A673 (cell line): ENCODE measurements at places on chromosomes 12 and 14.

DNA sequence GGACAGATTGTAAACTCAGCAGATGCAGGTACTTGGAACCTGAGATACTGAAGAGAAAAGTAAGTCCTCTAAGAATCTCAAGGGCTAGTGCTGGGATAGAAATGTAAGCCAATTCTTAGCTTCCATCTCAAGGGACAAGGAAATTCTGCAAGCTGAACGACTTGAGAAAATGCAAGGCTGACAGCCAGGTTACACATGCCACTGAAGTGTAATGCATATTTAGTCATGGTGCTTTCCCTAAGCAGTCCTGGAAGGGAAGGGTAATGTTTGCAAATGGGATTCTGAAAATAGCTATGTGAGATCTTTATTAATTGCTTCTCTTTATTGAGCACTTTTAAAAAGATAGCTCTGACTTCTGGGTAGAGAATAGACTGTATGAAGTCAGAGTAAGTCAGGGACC, 402.7 kb upstream of the SEL1L start:
- DNase-seq: no peak

DNA sequence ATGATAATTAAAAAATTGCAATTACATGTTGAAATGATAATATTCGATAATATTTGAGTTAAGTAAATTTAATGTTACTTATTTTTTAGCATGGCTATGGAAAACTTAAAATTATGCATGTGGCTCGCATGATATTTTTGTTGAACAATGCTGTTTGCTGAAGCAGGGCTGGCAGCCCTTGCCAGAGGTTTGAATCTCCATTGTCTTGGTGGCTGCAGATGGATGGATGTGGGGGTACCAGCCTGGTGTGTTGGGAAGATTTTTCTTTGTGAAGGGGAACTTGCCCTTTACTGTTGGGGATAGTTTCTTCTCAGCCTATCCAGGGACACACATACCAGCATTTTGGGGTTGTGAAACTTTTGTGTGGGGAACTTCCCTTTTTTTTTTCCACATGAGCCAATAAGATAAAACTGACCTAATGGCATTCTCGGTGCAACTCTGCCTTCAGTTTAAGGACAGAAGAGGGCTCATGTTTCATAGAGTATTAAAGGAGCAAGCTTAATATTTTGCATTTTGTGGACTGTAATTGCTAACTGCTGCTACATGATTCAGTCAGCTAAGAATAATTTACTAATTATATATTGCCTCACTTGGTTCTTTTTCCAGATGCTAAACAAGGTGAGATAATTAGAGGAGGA, 8.8 kb downstream of the RASSF3 start:
- peak; percentile 45 for DNase-seq

GRCh38 chr14:102819747-102820330, 42.6 kb downstream of the TRAF3 start:
- peak; percentile 33 for DNase-seq

- DNase-seq: peak; percentile 45
Observed at GRCh38 chr14:54278087-54278486, 118.7 kb upstream of the CDKN3 start.

- no peak for DNase-seq
Observed at GRCh38 chr12:110597885-110598284, 14.8 kb upstream of the PPTC7 start.

DNA sequence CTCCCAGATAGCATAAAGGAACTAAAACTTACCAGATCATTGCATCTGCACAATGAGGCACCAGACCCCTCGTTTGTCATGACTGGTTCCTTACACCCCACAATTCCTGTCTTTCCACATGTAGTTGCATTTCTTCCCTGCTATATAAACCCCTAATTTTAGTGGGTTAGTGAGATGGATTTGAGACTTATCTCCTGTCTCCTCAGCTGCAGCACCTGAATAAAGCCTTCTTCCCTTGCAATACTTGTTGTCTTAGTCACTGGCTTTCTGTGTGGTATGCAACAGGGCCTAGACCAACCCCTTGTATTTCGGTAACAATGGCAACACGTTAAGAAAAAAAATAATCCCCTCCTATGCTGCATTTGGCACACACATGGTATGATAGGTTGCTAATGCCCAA, 13.0 kb downstream of the NUP37 start:
- DNase-seq: no peak

DNA sequence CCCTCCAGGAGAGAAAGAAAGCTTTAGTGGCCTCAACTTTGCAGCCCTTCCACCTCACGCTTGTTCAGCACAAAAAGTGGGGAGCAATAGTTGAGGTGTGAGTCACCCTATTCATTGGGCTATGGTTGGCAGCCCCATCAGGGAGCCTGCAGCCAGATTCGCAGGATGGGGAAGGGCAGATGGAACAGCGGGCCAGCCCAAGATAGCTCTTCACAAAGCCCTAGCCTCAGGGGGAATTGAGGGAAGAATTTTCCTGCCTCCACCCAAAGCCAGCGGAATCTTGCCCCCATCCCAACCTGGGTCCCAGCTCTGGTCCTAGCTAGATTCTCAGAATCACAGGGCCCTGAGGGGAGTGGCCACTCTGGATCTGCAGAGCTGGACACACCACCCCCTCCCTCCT, 3.6 kb upstream of the KRT5 start:
- DNase-seq: no peak

- no peak for DNase-seq
Observed at GRCh38 chr14:52735921-52736489, 6.0 kb downstream of the STYX start.

DNA sequence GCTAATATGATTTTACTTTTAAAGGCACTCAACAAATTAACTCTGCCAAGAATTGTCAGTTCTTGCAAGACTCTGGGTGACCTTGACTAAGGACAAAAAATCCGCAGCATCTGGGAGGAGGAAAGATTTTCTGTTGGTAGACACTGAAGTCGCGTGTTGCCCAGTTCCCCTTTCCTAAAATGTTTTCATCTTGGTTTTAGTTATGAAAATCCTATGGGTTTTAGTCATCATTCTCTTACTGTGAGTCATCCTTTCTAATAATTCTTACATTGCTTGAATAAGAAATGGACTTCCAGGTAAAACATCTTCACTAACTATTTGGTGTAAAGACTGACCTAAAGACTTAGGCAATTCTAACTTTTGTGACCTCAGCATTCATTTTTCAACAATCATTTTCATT, 9.1 kb downstream of the GSG1 start:
- DNase-seq: no peak

GRCh38 chr12:42560977-42561376, 28.6 kb downstream of the PRICKLE1 start:
- no peak for DNase-seq

DNA sequence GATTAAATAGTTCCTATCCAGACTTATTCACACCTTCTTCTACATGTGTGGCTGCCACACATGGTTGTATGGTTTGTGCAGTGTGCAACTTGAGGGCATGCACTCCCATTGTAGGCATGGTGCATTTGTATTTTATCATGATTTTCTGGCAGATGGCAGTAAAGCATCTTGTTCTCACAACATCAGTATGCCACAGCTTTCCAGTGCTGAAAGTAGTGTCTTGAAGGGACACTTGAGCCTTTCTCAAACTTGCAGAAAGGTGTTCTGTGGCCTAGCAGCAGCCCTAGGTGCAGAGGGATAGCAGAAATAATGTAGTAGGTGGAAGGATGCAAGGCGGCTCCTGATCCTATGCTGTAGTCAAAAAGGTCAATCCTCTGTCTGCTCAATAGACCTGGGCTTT, 72.9 kb downstream of the LMNTD1 start:
- no peak for DNase-seq

DNA sequence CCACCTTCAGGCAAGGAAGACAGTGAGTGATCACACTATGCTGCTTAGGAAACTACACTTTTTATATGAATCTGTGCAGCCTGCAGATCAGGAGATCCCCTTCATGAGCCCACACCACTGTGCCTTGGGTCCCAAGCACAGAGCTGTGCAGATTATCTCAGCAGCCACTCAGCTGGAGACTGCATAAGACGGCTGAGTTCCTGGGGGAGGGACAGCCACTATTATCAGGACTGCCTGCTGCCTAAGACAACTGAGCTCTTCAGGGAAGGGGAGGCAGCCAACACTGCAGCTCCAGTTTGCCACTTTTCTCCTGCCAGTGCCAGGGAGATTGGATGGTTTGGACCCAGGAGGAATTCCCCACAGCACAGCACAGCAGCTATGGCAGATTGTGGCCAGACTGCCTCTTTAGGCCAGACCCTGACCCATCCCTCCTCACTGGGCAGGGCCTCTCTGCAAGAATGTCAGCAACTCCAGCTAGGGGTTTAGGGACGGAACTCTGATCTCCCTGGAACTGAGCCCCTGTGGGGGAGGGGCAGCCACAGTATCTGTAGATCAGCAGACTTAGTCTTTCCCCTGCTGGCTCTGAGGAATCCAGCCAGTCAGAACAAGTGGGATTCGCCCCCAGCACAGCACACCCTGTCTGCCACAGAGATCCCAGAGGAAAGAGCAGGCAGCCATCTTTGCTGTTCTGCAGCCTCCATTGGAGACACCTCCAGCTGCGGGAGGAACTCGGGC, 141.3 kb downstream of the KLHL28 start:
- peak; percentile 57 for DNase-seq

GRCh38 chr12:103494051-103494733, 1.6 kb downstream of the C12orf42 start:
- DNase-seq: no peak

DNA sequence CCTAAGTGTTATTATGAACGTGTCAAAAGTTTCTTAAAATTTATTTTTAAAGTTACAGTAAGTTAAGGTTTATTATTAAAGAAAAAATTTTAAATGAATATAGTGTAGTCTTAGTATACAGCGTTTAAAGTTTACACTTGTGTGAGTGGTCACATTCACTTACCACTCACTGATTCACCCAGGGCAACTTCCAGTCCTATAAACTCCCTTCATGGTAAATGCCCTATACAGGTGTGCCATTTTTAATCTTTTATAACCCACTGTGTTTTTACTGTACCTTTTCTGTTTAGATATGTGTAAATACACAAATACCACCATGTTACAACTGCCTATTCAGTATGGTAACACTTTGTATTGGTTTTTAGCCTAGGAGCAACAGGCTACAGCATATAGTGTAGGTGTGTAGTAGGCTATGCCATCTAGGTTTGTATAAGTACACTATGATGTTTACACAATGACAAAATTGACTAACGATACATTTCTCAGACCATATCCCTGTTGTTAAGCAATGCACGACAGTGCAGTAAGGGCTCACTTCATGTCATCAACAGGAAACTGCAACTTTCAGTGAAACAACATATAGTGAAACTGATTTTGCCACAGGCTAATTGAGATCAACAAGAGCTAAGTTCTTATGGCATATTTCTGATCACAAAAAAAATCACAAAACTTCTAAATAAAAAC, 112.0 kb upstream of the TMCC3 start:
- no peak for DNase-seq

- peak; percentile 4 for DNase-seq
Observed at GRCh38 chr14:28879573-28879996, 113.0 kb downstream of the FOXG1 start.

- DNase-seq: no peak
Observed at GRCh38 chr12:74722709-74723108, 185.1 kb downstream of the ATXN7L3B start.

DNA sequence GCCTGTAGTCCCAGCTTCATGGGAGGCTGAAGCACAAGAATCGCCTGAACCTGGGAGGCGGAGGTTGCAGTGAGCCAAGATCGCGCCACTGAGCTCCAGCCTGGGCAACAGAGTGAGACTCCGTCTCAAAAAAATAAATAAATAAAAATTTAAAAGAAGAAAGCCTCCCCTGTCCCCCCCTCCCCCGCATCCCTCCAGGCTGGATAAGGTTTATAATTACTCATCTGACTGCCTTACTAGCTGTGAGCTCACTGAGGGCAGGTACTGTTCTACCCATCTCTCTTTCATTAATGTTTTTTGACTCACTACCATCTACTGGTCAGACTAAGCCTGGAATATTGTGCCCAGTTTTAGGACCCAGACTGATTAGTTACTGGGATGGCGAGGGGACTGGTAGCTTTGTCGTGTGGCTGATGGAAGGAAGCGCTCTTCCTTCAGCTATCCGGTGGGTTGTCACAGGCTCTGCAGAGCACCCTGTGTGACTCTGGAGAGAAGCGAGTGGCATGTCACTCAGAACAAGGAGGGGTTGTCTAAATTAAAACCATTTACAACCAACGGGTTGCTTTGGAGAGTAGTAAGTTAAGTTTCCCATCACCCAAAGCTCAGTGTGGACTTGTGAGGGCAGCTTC, 16.9 kb downstream of the EVL start:
- DNase-seq: no peak

GRCh38 chr12:127277882-127278281, 989.1 kb upstream of the TMEM132C start:
- DNase-seq: no peak

DNA sequence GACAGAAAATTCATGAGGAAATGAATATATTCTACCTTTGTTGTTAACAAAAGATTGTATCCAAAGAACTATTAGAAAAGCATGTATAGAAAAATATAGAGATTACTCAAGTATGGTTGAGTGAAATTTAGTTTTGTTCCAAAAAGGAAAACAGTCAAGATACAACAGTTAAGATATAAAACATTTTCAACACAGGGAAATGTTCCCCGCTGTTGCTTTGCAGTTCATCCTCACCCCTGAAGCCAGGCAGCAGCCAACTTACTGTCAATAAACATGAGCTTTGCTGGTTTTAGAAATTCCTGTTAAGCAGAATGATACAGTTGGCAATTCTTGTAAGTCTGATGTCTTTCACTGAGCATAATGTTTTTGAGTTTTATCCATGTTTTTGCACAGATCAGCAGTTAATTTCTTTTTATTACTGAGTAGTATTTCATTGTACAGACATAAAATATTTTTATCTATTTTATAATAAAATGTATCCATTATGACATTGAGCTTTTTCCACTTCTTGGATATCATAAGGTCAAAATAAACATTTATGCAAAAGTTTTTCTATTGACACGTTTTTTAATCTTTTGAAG, 1.2 kb upstream of the CLEC2B start:
- DNase-seq: peak; percentile 37

GRCh38 chr14:26984311-26985177, 386.7 kb upstream of the NOVA1 start:
- peak; percentile 66 for DNase-seq

DNA sequence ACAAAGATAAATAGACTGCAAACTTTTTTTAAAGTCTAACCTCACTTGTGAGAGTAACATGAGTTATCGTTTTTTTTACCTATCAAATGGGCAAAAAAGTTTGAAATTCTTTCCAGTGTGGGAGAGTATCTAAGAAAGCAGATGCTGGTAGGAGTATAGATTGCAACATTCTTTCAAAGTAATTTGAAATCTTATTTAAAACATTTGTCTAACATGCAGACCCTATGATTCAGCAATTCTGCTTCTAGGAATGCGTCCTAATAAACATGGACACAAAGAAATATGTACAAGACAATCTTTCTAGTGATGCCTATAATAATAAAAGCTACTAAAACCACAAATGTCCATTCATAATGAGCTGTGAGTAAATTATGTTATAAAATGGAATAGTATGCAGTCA, 110.4 kb upstream of the TMCC3 start:
- DNase-seq: no peak

DNA sequence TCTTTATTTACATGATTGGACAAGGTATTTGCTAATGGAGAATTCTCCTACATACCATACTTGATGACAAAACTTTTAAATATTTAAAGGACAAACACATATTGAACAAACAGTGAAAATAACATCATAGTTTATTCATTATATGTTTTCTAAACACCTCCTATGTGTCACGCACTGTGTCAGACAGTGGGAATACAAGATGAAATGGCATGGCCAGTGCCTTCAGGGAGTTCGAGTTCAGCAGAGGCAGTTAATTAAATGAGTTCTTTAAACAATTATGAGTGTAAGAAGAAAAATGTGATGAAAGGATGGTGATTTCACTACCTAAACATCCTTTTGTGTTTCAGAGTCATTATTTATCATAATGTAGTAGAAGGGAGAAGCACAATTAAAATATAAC, 159.8 kb downstream of the KCNH5 start:
- no peak for DNase-seq
